ENCODE measurements at places on chromosomes 16 and 17. TPM values are rescaled to one million over a fixed set of nuclear protein-coding genes. Genes with fewer than 3 reads are reported as not detected.

DNA sequence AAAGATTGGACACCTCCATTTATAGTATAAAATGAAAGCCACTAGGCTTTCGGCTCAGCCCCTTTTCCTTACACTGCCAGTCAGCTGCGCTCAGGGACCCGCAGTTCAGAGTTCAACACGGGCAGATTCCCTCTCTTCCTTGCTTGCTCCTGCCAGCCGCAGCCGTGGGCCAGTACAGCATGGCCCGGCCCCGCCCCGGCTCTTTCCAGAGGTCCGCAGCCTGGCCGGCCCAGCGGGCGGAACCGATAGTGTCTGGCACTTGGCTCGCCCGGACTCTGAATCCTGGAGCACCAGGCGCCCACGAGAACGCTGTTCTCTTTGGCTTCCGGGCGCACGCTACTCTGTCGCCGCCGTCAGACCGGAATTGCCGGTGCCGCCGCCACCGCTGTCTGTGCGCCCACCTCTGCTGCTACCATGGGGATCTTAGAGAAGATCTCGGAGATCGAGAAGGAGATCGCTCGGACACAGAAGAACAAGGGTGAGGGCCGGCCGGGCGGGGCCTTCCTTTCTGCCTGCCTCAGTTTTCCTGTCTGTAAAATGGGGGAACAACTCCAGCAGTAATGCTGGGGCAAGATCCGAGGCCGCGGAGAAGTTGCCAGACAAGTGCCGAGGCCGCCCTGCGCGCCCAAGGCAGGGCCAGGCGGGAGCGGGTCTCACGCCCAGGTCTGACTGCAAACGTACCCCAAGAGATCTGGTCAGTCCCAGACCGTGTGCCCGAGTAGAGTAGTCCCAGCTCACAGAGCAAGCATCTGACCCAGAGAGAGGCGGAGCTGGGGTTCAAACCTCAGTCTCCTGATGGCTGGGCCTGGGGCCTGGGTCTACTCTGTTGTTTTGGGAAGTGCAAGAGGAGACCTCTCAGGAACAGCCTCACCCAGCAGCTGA, at the start of gene DRG2:
TSS of gene DRG2 (plus strand) at position 339 of the 882 bp plus-strand sequence. CDS start at position 415, 76 bp downstream.
- DNase-seq = peak; percentile 83

The DUSP3 gene
- 29.6 TPM for total RNA-seq

GRCh38 chr16:86408685-86409084, 101.6 kb upstream of the FOXF1 start:
- no peak for DNase-seq

DNA sequence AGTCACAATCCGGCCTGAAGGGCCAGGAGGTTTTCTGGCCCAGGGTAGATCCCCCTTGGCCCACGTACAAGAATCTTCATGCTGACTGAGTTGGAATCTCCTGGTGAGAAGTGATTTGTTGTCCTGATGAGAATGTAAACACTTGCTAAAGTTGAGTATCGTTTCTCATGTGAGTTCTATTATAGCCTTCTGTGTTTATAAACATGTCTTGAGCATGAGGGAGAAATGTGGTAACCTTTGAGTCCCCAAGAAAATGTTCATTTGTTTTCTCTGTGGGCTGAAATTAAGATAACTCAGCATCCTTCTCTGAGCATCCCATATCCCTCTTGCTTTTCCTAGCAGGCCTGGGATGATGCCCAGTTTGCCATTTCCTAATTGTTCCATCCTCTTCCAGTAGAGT, 204.8 kb downstream of the FTO start:
- no peak for DNase-seq

DNA sequence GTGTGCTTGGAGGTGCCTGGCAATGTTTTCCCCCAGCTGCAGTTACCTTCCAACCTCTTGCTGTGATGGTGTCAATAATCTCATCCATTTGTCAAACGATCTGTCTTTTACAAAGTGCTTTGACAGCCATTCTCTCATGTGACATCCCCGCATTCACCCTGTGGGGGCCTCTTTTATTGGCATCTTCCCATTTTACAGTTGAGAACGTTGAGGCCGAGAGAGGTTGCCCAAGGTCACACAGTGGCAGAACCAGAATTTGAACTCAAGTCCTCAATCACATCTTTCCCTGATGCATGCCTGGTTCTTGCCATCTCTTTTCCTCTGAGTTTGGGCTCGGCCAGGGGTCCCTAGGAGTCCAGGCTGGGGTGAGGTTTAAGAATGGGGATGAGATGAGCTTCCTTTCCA, 1.5 kb downstream of the TAOK2 start:
- DNase-seq = no peak

DNA sequence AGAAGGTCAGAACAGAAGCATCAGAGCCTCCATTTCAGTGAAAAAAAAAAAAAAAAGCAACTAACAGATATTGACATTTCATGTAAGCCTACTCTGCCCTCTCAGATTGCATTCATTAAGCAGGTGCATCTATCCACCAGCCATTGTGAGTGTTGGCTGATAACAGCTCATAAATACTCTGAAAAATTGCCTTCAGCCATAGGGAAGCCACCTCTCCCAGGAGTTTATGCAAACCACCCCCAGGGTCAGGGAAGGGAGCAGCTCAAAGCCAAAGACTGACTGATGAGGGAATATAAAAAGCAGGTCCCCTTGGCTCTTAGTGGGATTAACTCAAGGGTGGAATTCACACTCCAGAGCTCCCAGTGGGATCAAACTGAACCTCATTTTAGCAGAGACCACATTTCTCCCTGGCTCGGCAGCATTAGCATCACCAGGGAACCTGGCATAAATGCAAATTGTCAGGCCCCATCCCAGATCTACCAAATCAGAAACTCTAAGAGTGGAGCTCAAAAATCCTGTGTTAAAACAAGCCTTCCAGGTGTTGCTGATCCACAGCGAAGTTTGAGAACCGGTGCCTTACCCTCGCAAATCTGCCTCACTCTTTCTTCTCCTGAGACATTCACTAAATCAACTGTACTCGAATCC, 14.2 kb downstream of the APOH start:
- no peak for DNase-seq

DNA sequence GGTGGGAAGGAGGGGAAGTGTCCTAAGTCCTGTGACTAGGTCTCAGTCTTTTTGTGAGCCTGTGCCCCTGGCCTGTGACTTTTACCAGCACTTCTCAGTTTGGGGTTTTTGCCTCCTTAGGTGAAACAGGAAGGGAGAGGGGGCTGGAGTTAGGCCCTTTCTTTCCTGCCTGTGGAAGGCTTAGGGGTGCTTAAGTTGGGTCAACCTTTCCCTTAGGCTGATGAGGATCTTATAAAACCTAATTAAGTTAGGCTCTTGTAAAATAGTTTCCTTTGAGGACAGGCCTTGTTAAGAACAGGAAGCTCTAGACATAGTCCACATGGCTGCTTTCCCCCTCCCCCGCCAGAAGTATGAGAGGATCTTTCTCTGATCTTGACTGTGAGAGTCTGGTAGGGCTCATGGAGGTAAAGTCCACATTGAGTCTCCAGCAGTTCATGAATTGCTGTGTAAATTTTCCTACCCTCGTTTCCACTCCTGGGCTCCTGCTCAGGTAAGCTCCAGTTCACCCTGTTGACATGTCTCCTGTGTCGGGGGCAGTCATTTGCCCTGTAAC, 17.0 kb upstream of the DNASE1 start:
- no peak for DNase-seq

GRCh38 chr17:32319548-32319905, 22.4 kb downstream of the C17orf75 start:
- DNase-seq = peak; percentile 38

The SDR42E1 gene
- 17.4 TPM for total RNA-seq

DNA sequence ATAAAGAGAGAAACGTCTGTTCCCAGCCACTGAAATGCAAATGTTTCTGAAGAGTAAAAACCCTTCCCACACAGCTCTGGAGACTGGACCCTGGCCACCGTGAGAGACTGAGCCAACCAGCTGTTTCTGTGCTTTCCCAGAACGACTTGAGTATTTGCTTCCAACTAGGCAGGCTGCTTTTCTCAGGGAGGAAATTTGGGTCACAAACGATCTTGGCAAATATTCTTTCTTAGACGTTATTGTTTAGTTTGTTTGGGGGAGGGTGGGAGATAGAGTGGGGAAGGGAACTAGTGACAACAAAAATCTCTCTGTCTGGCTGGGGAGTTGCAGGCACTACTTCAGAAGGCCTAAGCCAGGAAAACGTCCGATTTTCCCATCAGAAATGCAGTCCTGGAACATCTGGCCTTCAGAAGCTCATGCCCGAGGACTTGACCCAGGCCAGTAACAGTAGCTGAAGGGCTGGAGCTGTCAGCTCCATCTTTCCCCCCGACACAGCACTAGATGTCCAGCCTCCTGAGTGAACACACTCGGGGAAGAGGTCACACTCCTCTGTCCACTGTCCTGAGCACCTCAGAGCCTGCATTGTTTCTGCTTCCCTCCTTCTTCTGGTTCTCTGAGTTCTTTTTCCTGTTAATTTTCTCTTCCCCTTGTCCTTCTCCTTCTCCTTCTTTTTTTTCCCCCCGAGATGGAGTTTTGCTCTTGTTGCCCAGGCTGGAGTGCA, 4.0 kb downstream of the CCDC92B start:
- DNase-seq = no peak

Data from HCT116 (cell line).